Stimulated activated CD8-positive, alpha-beta memory T cell treated with anti-CD3 and anti-CD28 coated beads, Interleukin-4, amount 100 ng/mL, for 1 hour (primary cell): ENCODE measurements at places on chromosomes 5 and 9.

- DNase-seq = no peak
These were observed 1.3 kb downstream of the TENT2 start for GRCh38 chr5:79613549-79613948.

- DNase-seq = no peak
These were observed 931 bp downstream of the FAM219A start for GRCh38 chr9:34457266-34458012.

DNA sequence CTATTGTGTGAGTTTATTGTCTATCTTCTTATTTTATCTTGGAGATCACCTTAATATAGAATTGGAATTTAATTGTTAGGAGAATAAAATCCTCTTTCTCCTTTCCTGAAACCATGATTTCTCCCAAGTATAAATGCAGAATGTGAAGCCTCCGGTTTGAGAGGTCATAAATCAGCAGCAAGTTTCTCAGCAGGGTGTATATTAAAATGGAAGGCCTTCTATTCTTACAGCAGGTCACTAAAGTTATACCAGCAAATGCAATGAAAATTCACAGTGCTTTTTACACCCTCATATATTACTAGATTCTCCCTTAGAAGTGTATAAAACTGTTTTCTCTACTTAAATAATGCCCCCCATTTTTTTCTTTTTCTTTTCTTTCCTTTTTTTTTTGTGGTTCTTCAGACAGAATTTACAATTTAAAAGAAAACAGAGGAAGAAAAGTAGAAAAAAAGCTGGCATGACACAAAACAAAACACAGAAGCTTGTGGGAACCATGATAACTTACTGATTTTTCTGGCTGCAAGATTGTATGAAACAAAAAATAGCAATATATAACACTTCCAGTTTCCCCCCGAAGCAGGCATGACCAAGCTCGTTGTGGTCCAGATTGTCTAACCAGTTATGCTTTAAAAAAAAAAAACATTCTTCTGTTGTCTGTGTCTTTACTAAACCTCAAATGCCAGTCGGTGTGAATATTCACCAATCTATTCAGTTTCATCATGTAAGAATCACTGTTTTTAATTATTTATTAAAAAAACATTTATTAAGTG lies 211.2 kb downstream of the RAB3C start:
- no peak for DNase-seq

DNA sequence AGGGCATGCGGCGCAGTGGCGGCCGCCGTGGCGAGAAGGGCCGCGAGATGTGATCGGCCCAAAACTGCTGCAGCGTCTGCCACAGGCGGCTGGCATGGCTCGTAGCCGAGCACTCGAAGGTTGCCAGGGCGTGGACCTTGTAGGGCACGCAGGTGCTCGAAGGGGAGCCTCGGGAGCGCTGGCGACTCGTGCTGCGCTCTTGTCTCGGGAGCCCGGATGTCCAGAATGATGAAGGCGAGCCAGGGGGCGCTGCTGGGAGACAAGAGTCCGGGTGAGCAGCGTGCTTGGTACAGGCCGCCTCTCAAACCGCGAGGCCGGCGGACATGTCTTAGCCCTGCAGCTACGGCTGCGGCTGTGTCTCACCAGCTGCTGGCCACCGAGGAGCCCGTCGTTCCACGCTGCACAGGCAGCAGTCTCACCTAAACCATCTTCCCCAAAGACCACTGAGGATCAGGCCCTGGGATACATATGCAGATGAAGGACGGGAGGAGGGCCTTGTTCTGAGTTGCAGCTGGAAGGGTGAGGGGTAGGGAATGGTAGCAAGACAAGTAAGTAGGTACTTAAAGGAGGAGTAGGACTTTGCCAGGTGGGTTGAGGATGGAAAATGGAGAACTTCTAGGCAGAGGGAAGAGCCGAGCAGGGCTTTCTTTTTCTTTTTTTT lies 1.7 kb downstream of the CBY3 start:
- peak; percentile 42 for DNase-seq

- no peak for DNase-seq
These were observed 71.6 kb upstream of the PCA3 start for GRCh38 chr9:76692458-76693129.

GRCh38 chr9:2180154-2180553 lies 165.0 kb downstream of the SMARCA2 start:
- DNase-seq = no peak

GRCh38 chr5:149697001-149697400 lies 33.1 kb upstream of the PPARGC1B start:
- no peak for DNase-seq

DNA sequence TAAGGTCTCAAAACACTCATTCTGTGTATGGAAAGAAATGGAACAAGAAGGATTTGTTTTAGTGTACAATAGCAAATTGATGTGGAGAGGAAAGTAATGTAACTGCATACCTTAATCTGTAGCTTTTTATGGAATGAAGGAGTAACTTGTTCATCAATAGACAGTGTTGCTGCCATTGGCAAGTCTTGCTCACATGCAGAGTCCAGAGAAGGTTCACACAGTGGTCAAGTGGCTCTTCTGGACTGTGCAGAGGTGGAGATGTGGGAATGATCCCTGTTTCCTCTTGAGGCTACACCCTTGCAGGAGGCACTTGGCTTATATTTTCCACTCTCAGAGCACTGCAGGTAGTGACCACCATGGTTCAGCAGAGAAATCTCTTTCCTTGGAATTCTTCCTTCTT lies 132.9 kb upstream of the ANKH start:
- no peak for DNase-seq

DNA sequence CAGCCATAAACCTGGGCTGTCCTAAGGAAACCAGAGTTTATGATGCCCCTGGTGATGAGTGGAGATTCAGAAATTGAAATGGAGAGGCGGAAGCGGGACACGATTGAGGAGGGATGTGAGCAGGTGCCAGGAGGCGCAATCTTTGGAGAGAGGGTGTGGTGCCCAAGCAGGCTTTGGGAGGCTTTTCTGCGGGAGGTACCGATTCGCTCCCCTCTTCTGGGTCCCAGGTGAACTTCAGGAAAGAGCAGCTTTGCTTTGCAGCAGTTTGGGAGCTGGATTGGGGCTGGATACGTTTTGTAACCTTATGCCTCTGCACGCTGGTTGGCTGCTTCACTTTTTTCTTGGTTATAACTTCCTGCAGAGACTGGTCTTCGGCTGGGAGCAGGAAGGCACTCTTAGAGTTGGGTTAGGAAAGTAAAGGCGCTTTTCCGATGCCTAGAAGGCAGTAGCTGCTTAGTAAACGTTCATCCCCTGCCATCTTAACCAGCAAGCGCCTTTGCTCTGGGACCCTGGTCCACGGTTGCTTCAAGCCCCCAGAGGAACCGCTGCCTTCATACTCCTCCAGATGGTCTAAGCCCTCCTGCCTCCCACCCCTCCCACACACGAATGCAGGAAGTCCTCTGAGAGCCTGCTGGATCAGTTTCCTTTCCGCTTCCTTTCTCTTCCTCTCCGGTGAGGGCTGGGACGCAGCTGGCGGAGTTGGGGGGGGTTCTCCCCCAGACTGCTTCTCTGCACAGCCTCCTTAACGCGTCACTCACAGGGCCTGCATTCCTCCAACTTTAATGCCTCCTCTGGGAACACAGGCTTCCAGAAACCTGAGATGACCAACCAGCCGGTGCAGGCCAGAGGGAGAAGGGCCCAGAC lies 15.2 kb upstream of the NEK6 start:
- DNase-seq = no peak

DNA sequence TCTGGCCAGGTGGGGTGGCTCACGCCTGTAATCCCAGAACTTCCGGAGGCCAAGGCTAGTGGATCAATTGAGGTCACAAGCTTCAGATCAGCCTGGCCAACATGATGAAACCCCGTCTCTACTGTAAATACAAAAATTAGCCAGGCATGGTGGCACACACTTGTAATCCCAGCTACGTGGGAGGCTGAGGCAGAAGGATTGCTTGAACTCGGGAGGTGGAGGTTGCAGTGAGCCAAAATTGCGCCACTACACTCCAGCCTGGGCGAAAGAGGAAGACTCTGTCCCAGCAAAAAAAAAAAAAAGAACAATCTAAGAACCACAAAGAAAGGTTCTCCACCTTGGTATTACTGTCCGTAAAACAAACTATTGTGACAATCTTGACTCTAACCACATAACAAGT lies 9.7 kb downstream of the MYO10 start:
- DNase-seq = no peak

- no peak for DNase-seq
These were observed 16.1 kb upstream of the RAB14 start for GRCh38 chr9:121217609-121218292.

DNA sequence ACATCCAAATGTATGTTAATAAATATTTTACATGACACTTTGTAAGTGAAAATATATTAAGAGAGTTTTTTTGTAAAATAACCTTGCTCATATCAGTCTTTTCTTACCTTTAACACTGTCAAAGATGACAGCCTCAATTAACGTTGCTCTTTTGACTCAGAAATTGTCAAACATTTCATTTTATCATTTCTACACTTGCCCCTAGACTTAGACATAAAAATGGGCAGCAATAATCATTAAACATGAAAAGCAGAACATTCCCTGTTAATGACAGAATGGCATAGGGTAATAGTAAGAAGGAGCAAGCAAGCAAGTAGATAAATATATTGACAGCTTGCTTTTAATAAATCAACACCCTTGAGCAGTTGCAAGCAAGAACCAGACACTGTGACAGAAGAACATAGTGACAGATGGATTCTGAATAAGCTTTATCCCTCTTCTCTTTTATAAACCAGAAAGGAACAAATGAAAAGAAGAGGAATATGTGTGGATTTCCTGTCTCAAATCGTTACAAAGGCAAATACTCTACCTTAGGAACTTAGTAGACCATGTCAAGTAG lies 796.0 kb upstream of the CHD1 start:
- no peak for DNase-seq

GRCh38 chr5:142492781-142493281 lies 168.0 kb upstream of the SPRY4 start:
- DNase-seq = no peak

DNA sequence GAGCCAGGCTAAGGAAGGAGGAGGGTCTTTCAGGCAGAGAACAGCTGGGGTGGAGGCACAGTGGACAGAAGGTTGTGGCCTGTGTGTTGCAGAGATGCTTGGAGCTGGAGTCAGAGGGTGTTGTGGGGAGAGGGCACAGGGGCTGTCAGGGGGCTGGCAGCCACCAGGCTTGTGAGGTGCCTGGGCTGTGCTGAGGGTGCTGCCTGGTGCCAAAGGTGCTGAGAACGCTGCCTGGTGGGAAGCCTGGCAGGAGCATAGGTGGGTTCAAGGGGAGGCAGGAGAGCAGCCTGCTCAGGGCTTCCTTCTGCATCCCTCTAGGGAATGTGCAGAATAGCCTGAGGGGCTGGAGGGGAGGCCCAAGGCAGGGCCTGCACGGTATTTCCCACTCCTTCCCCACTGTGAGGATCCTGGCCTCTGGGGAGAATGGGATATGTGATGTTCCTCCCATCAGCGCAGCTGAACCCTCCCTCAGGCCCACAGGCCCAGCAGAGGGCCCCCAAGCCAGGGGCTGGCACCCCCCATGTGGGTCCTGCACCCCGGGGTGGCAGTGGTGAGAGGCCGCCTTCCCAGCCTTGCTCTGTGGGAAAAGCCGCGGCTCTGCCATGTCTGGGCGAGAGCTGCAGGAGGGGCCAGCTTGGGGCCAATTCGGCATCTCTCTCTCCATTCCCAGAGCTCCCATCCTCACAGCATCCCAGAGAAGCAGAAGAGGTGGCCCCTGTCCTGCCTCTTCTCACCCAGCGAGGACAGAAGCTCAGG lies 76.3 kb downstream of the CACNA1B start:
- no peak for DNase-seq

- DNase-seq = no peak
These were observed 33.7 kb downstream of the PTGES start for GRCh38 chr9:129719135-129719534.

GRCh38 chr9:114461468-114461867 lies 43.8 kb downstream of the WHRN start:
- DNase-seq = no peak

DNA sequence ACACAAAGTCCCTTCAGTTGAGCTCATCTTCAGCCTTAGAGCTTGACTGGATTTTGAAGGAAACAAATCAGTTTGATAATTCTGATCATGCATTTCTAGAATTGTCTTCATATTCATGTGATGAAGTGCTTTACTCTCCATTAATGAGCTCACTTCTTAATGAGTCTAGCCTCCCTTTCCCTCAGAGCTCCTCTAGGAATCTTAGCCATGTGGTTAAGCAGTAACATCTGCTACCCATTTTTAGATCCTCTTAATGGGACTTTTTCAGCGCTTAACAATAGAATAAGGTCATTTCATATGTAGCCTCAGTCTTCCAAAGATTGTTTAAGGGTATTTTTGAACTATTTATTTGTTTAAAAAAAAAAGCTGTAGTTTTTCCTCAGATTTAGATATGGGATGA lies 36.9 kb upstream of the LURAP1L start:
- DNase-seq = no peak

- no peak for DNase-seq
These were observed 126.5 kb downstream of the MRPS30 start for GRCh38 chr5:44935262-44935661.

- no peak for DNase-seq
These were observed 464.9 kb downstream of the TLE1 start for GRCh38 chr9:81224166-81225081.

DNA sequence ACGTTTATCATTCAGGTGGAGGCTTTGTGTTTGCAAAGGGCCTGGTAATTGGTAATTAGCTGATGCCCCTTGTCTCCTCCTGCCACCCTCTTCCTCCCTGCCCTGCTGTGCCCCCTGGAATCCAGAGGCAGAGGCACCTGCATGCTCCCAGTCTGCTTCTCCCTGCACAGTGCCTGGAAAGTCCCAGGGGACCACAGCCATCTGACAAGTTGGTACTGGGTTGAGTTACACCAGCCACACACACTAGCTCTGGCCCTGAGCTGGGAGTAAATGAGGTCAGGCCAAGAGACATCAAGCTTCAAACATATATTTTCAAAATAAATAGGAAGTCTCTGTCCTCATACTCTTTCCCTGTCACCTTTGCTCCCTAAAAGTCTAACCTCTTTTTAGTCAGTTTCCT lies 56.3 kb downstream of the INSYN2B start:
- DNase-seq = no peak

DNA sequence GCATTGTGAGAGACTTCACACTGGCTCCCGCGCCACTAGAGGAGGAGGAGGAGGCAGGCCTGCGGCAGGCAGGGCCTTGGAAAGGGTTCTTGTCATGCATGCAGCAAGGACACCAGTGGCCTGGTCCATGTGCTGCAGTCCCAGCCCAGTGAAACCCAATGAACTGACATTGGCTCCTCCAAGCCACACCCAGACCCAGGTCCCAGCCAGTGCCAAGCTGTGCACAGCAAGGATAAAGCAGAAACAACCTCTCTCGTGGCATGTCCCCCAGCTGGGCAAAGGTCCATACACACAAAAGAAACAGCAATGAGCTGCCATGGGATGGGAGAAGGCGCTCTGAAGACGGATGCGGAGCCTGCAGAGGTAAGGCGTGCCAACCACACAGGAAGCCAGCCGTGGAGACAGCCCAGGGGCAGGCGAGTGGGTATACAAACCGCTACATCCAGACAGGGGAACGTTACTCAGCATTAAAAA lies 89.2 kb downstream of the SEMA4D start:
- DNase-seq = peak; percentile 56
